Hematopoietic multipotent progenitor cell treated with erythropoietin and hydrocortisone succinate and interleukin-3 and kit ligand, for 8 days (in vitro differentiated cells): ENCODE measurements at places on chromosomes 3 and 15.

- DNase-seq = peak; percentile 85
Measured at GRCh38 chr3:169813757-169814517, 1.2 kb upstream of the LRRC34 start.

- DNase-seq = no peak
Measured at GRCh38 chr15:42065468-42065867, 28.9 kb downstream of the PLA2G4D start.

DNA sequence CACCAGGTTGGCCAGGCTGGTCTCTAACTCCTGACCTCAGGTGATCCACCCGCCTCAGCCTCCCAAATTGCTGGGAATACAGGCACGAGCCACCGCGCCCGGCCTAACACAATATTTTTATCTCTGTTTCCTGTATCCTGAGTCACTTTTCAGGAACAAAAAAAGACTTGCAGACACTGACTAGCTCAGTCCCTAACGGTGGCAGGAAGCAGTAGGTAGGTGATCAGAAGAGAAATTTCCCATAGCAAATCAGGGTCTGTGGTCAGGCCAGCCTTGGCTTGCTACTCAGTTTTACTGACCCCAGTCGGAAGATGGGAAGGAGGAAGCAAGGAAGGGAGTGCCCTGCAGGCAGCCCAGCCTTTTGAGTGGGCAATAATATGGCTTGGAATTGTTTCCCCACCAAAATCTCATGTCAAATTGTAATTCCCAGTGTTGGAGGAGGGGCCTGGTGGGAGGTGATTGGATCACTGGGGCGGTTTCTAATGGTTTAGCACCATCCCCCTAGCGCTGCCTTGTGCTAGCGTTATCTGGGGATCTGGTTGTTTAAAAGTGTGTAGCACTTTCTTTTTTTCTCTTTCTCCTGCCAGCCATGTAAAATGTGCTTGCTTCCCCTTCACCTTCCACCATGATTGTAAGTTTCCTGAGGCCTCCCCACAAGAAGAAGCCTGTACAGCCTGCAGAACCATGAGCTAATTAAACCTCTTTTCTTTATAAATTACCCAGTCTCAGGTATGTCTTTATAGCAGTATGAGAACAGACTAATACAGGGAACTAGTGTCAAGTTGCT, 19.5 kb upstream of the CDCP1 start:
- DNase-seq = no peak

GRCh38 chr3:119555929-119556328, 3.5 kb downstream of the CD80 start:
- DNase-seq = no peak

- peak; percentile 6 for DNase-seq
Measured at GRCh38 chr3:27976933-27977332, 254.8 kb upstream of the EOMES start.

DNA sequence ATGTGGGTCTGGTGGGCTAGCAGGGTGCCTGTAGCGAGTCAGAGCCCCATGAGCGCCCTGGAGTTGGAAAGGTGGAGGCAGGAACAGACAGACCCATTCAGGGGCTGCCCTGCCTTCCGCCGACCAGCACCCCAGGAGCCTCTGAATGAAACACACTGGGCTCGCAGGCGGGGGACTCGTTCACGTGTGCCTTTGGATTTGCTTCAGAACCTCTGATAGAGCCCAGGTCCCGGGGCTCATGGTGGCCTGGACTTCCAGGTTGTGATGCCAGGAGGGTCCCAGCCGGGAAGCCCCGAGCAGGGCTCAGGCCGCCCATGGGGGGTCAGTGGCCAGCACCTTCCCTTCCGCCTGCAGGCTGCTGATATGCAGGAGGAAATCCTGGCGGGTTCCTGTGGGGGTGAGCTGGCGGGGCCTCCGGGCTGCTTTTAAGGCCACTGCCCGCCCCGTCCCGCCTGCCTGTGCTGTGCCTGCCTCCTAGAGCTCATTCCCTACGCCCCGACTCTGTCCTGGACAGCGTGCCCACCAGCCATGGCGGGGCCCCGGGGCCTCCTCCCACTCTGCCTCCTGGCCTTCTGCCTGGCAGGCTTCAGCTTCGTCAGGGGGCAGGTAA, at the start of gene STAB1:
TSS of gene STAB1 (plus strand) at position 453 of the 610 bp plus-strand sequence. CDS start at position 529, 76 bp downstream.
- no peak for DNase-seq

- no peak for DNase-seq
Measured at GRCh38 chr15:45921376-45921775, 286.5 kb downstream of the SQOR start.

DNA sequence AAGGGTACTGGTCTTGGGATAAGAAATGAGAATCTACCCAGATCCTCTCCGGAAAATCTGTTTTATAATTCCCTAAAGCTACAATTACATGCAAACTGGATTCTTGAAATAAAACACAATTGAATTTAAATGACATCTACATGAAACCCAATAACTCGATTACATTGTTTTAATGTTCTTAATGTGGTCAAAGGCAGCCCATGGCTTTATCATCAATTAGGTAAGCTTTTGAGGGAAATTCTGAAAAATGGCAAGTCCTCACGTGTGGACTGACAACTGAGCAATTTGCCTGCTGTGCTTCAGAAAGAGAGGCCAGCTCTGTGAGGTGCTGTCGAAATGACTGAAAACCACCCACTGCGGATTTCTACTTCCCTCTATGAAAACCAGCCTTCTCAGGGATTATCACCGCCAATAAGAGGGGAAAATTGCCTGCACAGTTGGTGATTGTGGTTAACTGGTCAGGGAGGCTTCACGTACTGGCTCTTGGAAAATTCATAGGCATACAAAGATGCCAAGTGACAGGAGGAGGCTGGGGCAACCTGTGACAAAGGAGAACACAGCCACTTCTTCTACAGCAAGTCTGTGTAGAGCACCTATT, 200.8 kb upstream of the SLCO3A1 start:
- no peak for DNase-seq

GRCh38 chr15:90593499-90594158, 63.9 kb downstream of the CRTC3 start:
- peak; percentile 48 for DNase-seq

- DNase-seq = no peak
Measured at GRCh38 chr3:152232001-152232400, 36.7 kb upstream of the MBNL1 start.

DNA sequence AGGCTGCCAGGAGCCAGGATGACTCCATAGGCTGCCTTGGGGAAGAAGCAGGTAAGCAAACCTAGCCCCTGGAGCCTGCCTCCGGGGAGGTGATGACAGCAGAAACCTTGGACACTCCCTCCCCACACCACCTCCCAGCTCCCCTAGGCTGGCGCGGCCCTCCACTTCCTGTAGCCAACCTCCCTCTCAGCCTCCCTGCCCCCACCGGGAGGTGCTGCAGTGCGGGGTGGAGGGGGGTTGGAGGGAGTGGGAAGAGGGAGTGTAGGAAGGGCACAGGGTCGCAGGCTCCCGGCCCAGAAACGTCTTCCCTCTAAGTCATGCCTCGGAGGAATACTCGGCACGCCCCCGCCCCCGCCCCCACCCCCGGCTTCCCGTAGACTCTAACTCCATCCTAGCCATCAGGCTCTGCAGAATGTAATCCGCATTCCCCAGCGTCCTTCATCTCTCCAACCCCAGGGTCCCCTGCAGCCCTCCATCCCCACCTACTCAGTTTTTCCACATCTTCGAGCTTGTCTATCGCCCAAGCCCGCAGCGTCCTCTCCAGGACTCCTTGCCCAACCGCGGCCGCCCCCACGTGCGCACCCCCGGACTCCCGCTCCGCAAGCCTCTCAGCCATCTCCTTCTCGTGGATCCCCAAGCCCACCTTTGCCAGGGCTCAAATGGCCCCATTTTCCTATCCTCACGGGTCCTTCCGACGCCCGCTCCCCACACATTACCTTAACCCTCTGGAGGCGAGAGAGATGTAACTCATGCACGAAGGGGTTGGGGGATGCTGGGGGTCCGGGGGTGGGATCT, 528 bp downstream of the LPCAT4 start:
- peak; percentile 68 for DNase-seq

DNA sequence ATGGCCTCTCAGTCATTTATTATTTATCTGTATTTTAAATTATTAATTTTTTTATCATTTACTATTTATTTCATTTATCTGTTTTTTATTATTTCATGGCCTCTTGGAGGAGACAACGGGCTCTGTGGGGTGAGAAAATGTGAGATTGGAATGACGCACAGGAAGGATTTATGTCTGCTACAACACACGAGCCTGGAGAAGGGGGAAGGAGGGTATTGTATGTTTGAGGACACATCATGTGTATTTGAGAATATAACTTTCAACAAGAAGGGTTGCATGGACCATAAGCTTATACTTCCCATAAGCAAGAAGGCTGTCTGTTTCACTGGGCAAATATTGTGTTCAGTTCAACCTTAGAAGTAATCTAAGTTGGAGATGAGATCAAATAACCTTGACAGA, 31.7 kb downstream of the LSM3 start:
- no peak for DNase-seq

- no peak for DNase-seq
Measured at GRCh38 chr3:123314359-123315270, 112.9 kb downstream of the SEC22A start.

DNA sequence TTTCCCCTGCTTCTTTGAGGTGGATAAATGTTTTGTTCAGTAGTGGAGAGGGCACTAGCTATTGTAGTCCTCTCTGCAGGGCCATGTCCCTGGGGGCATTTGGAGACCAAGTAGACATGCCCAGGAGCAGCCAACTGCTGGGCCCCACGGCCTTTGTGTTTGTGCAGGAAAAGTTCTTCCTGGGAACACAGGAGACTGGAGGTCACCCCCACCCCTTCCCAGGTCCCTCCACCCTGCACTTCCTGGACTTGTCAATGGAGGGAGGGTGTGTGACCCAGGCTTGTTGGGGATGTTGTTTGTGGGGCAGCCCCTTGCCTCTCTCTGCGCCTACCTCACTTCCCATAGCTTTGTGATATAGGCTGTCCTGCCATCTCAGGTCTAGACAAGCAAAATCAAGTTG, 317.0 kb upstream of the LRRFIP2 start:
- DNase-seq = no peak

DNA sequence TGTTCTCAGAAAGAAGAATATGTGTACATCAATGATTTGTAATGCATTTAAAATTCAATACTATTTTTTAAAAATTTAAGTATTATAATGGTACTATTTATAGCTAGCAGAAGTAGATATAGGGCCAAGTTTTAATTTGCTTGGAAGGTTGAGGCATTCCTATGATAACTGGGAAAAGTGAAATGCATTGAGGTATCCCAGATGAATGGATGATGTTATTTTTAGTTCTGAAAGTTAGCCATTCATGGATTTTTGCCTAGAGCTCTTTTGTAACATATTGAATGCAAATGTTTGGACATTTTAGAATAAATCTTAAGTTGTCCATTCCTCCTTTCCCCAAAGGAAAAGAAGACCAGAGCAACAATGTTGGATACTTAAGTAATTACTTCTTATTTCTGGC, 47.6 kb downstream of the GAP43 start:
- DNase-seq = no peak

GRCh38 chr3:45551214-45552010, 43.1 kb upstream of the LIMD1 start:
- DNase-seq = peak; percentile 45

DNA sequence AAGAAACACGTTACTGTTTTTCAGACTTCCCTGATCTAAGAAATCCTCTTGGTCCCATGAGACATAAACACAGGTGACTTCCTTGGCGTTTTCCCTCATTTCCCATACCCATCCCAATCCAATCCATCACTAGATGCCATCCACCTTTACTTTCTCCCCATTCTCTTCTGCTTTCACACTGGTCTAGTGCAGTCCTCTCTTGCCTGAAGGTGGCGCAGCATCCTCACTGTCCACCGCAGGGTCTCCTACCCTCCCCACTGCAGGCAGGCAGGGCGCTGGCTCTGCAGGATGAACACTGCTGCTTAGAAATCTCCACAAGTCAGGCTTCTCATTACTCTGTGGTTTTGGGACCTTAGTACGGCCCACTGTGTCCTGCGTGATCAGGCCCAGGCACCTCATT, 58.2 kb downstream of the RAB7A start:
- peak; percentile 68 for DNase-seq

GRCh38 chr15:91787198-91787597, 66.3 kb upstream of the SLCO3A1 start:
- no peak for DNase-seq

GRCh38 chr3:44179246-44179645, 62.4 kb upstream of the TOPAZ1 start:
- DNase-seq = no peak

DNA sequence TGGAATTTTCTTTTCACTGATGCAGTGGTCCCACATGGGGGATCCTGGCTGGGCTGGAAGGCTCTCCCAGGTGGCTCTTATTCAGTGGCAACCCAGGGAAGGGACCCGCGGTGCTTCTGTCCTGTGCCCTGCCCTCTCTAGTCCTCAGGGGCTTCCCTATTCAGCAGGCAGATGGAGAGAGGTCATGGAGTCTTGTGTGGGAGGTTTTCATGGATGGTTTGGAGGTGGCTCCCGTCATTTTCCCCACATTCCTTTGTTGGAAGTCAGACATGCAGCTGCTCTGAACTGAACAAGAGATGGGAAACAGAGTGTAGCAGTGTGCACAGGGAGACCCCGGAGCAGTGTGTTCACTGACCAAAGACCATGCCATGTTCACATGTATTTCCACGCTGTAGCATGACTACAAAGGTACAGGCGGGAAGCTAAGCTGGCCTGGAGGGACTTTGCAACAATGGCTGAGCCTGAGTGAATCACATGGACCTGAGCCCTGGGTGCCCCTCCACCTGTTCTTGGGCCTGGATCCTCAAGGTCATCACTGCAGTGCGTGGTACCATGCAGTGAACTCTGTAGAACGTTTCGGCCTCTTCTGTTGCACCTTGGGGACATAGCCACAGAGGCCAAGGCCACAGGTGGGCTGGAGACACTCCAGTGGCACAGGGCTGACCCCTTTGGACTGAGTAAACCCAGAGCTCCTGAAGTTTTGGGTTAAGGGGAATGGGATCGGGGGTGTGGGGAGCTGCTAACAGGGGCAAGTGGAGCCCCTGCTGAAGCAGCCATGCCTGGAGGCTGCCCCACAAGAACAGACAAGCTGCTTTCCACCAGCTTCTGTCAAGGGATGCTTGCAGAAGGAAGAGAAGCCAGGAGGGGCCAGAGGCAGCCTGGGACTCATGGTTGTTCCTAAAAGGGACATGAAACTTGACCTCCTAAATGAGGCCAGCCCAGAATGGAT, 123.0 kb downstream of the ASB7 start:
- DNase-seq = no peak

DNA sequence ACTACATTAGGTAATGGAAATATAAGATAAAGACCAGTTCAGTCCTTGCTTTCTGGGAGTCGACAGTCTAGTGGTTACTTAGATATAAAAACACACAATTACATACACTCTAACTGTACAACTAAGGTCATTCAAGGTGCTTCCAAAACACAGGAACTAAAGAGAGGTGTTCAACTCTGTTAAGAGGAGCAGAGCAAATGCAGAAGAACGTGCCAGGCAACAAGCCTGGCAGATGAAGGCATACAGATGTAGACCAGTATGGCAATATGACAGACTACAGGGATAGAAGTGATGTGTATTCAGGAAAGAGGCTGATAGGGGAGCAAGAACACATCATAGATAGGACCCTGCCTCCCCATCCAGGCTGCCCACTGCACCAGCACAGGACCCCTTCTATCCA, 78.3 kb downstream of the CBLB start:
- DNase-seq = peak; percentile 18
